Body of pancreas (tissue), 4 donors: ENCODE measurements at places on chromosomes 1 and 21. TPM values are rescaled to one million over a fixed set of nuclear protein-coding genes. Genes with fewer than 3 reads are reported as not detected.

DNA sequence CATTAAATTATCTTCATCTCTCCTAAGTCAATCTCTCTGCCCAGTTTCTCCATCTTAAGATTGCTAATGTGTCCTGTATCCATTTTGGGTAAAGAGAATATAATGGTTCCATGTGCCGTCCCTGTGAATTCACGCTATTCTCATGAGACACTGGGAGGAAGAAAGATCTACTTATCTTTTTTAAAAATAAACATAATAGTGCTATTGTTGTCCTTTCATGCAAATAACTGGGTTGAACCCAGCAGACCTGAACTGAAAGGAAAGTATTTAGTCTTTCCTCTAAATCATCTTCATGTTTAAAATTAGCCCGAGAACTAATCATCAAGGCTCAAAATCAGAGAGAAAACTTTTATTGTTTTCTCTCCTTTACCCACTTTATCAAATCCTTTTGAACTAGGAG is 22.4 kb downstream of the SLAMF1 start:
- no peak overlapping the region for H3K27ac ChIP-seq
- no peaks in the 10 kb centered on the region for H3K4me1 ChIP-seq
- H3K27me3 ChIP-seq = no peaks in the 10 kb centered on the region

DNA sequence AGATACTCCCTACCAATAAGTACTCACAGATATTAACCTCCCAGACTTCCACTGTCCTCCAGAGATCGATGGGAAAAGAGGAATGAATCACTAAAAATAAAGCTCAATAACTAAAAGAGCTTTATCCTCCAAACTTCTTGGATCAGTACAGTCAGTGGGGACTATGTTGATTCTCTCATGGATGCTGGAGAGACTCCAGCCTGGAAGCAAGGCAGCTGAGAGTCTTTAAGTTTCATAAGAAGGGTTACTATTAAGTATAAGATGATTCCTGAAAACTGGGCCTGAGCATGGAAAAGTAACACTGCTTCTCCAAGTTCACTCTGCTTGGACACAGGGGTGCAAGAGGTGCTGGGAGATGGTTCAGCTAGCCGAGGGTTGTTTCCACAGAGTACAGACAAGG is 6.2 kb upstream of the DDR2 start:
- H3K27me3 ChIP-seq = no peaks in the 10 kb centered on the region
- no peaks in the 10 kb centered on the region for H3K36me3 ChIP-seq
- no peak for DNase-seq
- H3K4me3 ChIP-seq = no peak overlapping the region

ROR1 gene
- total RNA-seq = 26.7 TPM

DNA sequence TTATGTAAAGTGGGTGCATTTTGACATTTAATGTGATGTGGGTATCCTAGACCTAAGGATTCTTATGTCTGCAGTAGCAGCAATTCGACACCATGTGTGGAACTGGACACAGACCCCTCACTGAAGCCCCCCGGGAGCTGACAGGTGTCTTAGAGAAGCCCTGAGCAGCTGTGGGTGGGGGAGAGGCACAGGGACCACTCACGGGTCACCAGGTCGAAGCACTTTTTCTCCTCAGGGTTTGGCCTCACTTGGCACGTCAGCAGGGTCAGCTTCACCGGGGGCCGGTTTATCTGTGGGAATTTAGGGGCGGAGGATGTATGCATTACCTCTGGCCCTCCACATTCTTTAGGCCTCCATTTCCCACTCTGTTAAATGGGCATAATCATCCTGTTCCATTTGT is 14.0 kb upstream of the TCEA3 start:
- no peak for DNase-seq
- H3K36me3 ChIP-seq = no peaks in the 10 kb centered on the region
- H3K4me3 ChIP-seq = no peak overlapping the region
- no peaks in the 10 kb centered on the region for H3K27me3 ChIP-seq
- H3K27ac ChIP-seq = no peak overlapping the region

GRCh38 chr1:221174330-221174993 is 295.2 kb downstream of the HLX start:
- no peak overlapping the region for H3K27ac ChIP-seq

DNA sequence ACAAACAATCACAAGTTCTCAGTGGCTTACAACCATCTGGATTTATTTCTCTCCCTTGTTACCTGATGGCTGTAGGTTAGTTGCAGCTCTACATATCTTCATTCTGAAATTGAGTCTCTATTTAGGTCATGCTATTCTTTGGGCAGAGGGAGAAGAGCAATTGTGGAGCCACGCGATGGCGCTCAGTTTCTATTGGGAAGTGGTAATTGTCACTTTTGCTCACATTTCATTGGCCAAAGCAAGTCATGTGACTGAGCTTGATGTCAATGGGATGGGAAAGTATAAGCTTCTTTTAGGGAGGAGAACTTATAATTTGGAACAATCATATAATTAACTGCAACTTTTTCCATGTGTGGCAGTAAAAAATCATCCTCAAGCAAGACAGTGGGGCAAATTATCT is 166.5 kb downstream of the LMO4 start:
- H3K27ac ChIP-seq = no peak overlapping the region
- no peak overlapping the region for H3K4me3 ChIP-seq
- DNase-seq = no peak
- no peaks in the 10 kb centered on the region for H3K27me3 ChIP-seq

GRCh38 chr1:158155673-158156072 is 25.0 kb upstream of the CD1D start:
- H3K4me1 ChIP-seq = no peaks in the 10 kb centered on the region
- no peak overlapping the region for H3K4me3 ChIP-seq
- no peak for DNase-seq

GJA9 gene
- total RNA-seq = not detected
